ENCODE measurements at places on chromosomes 1 and 21.

- no peak for DNase-seq
These were observed 816 bp downstream of the E2F2 start for GRCh38 chr1:23530087-23530746.

DNA sequence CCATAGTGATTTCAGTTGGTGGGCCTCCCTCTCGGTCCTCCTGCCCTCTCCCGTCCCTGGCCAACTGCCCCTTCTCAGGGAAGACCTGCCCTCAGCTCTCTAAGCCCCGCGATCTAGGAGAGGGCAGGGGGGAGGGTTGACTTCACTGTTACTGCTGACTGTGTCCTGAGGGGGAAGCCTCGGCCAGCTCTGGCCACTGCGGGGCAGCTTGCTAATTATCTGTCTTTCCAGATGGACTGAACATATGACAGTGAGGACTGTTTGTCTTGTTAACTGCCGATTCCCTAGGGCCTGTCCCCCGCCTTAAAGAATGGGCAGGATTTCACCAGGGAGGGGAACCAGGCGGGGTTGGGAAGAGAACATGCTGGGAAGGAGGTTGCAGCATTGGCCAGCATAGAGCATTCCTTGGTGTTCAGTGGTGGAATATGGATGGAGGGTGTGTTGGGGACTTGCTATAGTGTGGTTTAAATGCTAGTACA lies 22.9 kb downstream of the NIPAL3 start:
- no peak for DNase-seq

GRCh38 chr1:206470692-206471414 lies 577 bp downstream of the IKBKE start:
- no peak for DNase-seq

GRCh38 chr1:37480581-37481288 lies 6.4 kb downstream of the ZC3H12A start:
- no peak for DNase-seq

GRCh38 chr1:26364956-26365355 lies 7.6 kb downstream of the ZNF683 start:
- DNase-seq: no peak

GRCh38 chr1:206489980-206490770 lies 17.2 kb upstream of the RASSF5 start:
- peak; percentile 63 for DNase-seq
